Stimulated activated CD8-positive, alpha-beta memory T cell treated with anti-CD3 and anti-CD28 coated beads, Interleukin-12 subunit alpha, Interleukin-12 subunit beta, amount 100 ng/mL, for 4 hours (primary cell): ENCODE measurements at places on chromosomes 7 and 10.

DNA sequence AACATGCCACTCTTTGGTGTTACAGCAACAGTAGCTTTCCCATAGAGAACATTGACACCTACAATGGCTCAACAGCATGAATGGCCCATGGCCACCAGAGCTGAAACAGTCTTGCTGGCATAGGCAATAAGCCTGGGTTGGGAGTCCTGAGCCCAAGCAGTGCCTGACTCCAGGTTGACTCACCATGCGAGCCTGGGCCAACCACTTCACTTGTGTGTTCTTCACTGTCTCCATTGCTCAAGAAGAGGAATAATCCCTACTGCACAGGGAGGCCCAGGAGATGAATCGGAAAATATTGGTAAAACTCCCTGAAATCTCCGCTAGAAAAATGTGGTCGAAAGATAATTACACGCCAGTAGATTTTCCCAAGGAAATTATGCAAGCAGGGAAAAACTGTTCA, 89.2 kb upstream of the INHBA start:
- DNase-seq = no peak

DNA sequence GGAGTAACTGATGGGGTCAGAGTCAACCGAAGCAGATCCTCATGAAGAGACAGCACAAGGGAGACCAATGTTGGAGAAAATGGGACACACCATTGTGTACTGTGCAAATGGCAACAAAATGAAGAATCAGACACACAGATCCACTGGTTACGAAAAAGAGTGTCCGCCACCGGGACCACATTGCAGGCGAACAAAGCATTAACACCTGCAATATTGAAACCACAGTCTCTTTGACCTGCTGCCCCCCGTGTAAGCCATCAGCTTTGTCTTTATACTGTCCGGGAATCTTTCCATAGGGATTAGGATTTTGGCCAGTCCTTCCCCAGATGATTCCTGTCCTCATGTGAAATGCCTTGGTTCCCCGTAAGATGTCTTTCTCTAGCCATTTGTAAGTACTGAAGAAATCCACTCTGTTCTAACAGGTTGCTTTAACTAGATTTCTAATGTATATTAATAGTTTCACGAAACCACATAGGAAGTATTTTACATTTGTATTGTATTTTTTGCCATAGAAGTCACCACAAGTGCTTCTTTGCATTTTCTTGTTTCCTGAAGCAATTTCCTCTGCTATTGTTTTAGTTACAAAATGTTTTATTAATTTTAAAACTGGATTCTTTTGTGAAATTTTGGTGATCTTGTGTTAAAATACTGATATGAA, 140.8 kb upstream of the NFE2L3 start:
- no peak for DNase-seq

DNA sequence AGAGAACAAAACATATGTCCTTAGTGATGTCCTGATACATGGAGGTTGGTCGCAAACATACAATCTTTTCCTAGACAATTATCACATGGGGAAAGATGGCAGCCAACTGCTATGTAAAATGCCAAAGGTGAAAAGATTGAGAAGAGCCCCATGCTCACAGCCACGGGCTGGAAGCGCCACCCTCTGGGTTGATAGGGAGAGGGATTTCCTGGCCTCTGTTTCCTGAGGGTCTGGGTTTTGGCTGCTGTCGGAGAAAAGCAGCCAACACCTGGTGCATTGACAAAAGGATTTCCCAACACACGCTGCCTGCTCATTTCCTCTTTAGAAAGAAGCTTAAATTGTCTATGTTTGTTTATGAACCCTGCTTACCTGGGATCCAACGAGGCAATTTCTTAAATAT, 43.8 kb downstream of the ITIH5 start:
- DNase-seq = no peak

DNA sequence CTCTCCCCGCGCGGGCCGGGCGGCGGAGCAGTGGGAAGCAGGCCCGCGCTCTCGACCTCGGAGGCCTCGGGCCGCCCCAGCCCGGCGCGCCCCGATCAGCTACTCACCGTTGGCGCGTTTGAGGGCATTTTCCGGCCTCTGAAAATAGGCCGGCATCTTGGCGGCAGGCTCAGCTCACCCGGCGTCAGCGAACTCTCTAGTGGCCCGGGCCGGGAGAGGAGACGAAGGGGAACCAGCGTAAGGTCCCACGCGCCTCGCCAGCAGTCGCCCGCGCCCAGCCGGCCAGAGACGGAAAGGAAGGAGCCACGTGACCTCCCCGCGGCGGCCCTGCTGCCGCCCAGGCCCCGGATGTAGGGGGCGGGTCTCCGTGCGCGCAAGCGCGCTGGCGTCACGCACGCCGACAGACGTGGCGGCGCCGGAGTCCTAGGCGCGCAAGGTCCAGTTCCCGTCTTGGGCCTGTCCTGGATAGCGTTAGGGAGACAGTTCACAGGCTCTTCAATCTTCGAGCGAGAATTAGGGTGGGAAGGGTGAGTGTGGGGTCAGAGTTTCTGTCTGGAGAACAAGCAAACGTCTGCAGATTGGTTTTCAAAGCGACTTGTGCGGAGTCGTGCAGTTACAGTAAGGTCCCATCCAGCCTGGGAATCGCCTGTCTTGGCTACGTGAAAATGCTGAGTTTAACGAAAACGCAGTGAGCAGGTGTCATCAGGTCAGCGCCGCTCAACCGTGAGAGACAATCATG, at the start of gene EIF3A:
TSS of gene EIF3A (minus strand) at position 297 of the 739 bp plus-strand sequence. CDS start at position 156, 141 bp downstream.
- peak; percentile 92 for DNase-seq

DNA sequence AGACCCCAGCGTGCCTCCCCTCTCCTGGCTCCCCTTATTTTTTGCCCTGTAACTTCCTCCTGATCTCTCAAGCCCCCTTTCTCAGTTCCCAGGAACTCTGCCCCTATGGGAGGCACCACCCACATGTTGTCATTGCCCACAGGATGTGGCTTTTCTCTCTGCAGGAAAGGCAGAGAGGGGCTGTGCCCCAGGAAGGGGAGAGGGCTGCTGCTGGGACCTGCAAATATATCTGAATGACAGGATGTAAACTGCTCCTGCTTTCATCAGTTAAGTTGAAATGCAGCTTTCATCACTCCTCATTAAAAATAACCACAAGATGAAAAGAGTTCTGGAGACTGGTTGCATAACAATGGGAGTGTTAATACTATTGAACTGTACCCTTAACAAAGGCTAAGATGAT, 103.3 kb downstream of the CLEC2L start:
- no peak for DNase-seq

DNA sequence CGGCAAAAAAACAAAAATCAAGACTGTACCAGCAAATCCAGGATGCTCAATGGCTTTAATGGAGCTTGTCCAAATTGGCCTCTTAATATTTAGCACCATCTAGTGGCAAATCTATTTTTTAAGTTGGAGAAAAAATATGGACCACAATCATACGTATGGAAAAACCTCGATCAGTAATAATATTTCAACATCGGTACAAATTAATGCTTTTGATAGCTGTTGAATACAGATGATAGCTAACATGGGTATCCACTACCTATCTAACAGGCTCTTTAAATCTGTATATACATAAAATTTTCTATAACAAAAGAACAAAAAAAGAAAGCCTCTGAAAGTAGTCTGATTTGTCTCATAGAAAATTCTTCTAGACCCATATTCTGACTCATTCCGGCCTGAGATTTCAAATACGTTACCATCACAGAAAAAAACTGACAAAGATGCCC, 29.2 kb downstream of the COA1 start:
- DNase-seq = no peak

GRCh38 chr10:7525314-7526016, 114.6 kb upstream of the SFMBT2 start:
- no peak for DNase-seq

GRCh38 chr7:140192620-140193019, 15.8 kb upstream of the KDM7A start:
- DNase-seq = no peak

- no peak for DNase-seq
Measured at GRCh38 chr7:121081327-121081936, 92.9 kb downstream of the CPED1 start.

- no peak for DNase-seq
Measured at GRCh38 chr10:74987339-74988053, 124.0 kb upstream of the SAMD8 start.

- no peak for DNase-seq
Measured at GRCh38 chr10:129032372-129033313, 434.4 kb upstream of the MGMT start.

DNA sequence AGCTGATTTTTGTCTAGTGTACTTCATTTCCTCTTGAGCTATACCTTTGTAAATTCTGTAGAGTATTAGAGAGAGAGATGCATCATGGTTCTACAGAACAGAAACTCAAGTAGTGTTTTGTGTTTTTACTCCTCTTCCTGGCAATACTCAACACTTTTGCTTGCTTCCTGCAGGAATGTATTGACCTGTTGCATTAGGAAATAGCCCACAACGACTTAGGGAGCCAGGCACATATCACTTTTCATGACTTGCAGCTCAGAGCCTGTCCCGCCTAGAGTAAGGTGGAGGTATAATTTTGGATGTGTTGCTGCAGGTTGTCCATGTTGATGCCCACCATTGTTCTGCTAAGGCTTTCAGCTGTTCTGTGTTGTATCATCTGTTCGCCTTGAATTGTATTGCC, 216.3 kb downstream of the SDK1 start:
- no peak for DNase-seq

GRCh38 chr7:139647814-139648390, 124.4 kb downstream of the CLEC2L start:
- DNase-seq = no peak

DNA sequence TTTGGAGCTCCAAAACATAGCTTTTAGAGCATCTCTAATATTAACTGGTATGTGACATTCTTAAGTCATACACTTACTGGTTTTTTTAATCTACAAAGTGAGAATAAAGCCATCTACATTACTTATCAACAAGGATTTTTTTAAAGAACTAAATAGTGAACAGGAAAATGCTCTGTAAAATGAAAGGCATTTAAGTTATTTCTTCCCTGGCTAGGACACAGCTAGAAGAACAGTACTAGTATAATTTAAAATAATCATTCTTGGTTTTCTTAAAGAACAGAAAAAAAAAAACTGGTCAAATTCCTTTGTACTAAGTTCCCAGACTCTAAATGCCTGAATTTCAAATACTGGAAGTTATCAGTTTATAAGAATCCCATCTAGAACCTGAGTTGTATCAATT, 139.5 kb downstream of the SRPK2 start:
- no peak for DNase-seq

DNA sequence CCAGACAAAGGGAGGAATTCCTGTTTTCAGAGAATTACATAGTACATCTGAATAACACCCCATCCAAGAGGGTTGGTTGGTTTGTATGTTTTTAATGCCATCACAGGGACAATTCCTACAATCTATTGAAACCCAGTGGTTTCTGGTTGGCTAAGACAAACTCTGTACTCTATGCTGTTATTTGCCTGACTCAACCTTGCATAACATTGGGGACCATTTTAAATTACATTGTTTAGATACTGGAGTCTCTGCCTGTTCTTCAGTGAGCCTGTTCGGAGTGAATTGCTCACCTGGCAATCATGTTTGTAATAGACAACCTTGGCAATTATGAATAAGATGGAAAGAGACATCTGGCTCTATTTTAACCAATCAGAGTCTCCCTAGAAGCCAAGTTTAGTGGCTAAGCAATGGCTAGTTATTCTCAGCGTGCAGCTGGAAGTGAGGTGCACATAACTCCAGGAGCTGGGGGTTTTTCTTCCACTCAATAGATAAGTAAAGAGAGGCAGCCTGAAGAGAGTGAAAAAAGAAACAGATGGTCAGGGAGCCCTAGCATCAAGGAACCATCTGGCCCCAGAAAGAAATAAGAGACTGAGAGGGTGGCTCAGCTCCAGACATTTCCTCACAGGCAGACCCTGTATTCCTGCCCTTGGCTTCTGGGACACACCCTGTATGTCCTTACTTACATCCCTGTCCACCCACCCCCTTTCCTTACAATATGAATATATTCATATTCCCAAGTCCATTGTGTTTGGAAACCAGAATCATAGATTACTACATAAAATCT, 21.2 kb upstream of the SLC35G1 start:
- DNase-seq = no peak

GRCh38 chr10:102450124-102450373, 1.3 kb downstream of the C10orf95 start:
- DNase-seq = no peak

DNA sequence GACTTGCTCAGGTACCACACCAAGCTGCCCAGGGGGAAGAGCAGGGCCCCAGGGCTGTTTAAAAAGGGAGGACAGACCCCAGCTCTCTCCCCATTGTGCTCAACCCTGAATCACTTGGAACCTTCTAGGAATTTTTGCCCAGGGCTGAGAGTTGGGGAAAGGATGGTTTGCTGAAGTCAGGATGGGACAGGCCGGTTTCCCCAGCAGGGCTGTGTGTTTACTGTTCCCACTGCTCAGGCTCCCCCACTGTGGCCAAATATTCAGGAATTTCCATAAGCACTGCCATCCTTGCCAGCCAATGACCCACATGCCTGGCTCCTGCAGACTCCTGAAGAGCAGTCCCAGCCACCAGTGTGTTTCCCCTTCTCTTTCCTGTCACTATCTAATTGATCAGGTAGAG, 120.7 kb downstream of the WDFY4 start:
- DNase-seq = no peak

DNA sequence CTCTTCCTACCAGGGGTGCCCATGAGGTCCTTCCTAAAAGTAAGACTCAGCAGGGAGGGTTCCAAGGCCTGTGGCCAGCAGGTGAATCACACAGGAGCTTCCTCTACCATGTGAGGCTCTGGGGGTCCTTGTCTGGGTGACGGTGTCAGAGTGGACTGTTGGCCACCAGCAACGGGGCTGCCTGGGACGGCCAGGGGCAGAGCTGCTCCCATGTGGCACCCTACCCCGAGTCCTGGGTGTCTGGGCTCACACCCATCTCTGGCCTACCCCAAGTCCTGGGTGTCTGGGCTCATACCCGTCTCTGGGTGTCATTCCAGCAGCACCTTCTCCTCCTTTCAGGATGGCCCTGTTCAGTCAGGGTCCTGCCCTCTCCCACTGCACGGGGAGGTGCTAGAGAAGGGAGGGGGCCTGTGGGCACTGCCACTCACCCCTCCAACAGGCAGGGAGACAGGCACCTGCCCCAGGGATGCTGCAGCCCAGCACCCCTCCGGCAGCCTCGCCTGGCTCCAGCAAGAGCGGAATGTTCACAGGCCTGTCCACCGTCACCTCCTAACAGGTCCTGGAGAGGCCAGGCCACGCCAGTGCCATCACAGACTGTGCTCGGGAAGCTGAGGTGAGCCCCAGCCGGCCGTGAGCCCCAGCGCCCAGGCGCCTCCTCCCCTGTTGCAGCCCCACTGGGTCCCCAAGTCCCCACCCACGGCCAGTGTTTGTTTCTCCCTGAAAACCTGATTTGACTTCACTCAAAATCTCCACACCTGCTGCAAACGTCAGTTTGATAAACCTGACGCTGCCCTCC, 143.7 kb downstream of the PTPRN2 start:
- DNase-seq = no peak

DNA sequence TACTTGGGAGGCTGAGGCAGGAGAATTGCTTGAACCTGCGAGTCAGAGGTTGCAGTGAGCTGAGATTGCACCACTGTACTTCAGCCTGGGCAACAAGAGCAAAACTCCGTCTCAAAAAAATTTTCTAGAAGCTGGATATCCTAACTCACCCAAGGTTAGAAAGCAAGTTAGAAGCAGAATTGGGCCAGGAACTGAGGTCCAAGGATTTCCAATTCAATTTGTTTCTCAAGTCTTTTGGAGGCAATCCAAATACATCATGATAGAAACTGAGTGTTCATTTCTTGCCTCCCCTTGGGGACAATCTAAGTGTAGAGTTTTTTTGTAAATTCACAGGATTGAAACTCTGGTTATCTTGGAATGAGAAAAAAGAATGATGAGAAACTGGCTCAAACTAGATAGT, 45.5 kb downstream of the LAMB1 start:
- no peak for DNase-seq
